Esophagus squamous epithelium (tissue), 5 donors: ENCODE measurements at places on chromosomes 6 and 20.

DNA sequence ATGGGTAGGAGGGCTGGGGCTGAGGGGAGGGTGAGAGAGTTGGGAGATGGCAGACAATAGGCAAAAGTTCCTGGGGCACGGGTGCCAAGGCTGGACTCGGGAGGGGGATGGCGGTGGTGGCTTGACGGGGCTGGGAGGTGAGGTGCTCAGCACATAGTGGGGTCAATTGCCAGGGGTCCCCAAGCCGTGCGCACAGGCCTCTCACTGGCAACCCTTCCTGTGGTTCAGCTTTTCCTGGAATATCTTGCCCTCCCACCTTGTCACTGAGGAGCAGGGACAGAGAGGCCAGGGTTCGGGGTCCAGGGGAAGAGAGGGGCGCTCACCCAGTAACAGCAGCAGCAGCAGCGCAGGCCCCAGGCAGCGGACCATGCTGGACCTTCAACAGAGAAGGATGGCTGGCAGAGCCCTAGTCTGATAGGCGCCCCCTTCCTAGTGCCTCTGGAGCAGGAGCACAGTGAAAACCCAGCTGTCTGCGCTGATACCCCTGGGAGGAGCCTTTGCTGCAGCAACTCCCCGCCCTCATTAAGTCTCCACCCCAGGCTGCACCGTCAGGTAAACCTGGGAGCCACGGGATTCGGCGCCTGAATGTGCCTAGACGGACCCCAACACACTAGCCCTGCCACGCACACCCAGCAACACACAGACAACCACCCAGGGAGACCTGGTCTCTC, at the start of gene GFRA4:
TSS of gene GFRA4 (minus strand) at position 369 of the 671 bp plus-strand sequence. CDS start at position 369, 0 bp downstream.
- DNase-seq: no peak

GRCh38 chr6:5730585-5731263, 276.0 kb downstream of the NRN1 start:
- DNase-seq: no peak

- DNase-seq: no peak
Measured at GRCh38 chr6:25862199-25862598, 11.8 kb downstream of the SLC17A3 start.

DNA sequence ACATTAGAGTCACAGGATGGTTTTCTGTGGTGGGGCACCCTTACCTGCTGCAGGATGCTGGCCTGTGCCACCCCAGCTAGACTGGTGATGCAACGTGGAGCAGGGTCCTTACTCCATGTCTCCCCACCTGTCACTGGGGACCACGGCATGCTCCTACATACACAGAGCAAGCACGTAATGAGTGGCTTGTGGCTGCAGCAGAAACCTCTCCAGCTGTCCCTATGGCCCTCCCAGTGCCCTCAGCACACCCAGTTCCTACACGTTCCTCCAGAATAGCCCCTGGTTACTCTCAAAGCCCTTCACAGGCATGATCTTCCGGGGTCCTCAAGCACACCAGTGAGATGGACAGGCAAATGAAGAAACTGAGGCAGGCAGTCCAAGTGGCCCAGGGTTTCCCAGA, 3.2 kb upstream of the LSM14B start:
- no peak for DNase-seq

DNA sequence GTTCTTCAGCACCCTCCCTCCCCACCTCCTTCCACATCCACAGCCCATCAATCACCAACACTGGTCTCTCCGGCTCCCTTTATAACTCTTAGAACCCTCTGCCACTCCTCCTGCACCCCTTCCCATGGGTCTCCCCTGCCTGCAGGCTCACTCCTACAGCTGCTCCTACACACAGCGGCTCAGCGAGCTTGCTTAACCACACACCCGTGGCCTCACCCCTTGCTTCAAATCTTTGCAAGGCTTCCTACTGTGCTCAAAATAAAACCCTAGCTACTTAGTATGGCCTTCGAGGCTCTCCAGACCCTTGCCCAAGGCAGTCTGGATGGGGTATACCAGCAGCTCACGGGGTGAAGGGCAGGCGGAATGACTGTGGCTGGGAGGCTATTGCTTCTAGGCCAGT, 63.7 kb downstream of the JPH2 start:
- no peak for DNase-seq

DNA sequence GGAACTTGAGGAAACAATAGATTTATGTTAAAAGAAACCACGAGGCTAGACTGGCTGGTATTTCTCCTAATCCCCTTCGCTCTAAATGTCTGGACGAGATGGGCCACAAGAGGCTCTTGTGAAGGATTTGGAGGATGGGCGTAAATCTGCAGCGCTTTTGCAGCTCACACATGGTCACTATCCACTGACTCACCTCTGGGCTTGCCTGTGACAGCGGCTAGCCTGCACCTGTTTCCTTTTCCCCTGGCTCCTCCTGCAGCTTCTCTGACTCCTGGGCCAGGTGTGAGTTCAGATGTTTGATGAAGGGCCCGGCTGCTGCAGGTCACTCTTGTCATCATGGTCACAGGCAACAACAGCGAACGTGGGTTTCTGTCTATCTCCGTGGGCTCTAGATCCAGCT, 629.4 kb downstream of the CBLN4 start:
- DNase-seq: no peak

DNA sequence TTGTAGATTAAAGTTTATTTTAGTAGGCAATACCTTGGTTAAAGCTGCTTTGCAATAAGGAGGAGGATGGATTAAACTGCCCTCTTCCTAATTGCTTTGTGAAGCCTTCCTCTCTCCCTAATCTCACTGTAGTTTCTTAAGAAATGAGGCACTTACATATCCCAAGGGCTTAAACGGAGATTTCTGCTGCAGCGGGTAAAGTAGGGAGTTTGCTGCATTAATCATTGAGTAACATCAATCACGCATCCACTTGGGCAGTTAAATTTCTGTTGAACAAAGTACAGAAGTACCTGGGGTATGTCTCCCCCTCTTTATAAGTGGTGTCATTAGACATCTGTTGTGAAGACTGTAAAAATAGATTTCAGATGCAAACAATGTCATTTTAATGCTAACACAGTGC, 29.5 kb upstream of the ARID1B start:
- DNase-seq: no peak

GRCh38 chr6:87066449-87067333, 28.2 kb downstream of the CGA start:
- DNase-seq: no peak

DNA sequence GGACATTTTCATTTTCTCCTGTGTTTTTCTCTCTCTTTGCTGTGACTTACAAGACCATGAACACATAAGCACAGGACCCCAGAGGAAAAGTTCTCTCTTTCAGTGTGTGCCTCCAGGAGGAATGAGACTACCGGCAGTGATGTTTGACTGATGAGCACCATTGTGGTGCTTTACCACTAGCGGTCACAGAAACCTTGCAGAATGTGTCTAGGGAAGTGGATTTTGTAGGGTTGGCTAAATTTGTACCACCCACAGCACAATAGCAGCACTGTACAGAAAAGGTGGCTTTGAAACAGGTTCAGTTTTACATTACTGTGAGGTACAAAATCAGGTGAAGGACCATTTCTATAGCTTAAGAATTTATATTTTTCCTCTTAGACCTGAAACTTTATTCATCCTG, 301.9 kb upstream of the SUPT3H start:
- no peak for DNase-seq

GRCh38 chr6:13998356-13998755, 73.6 kb downstream of the RNF182 start:
- no peak for DNase-seq

GRCh38 chr20:14947946-14948345, 610.5 kb upstream of the FLRT3 start:
- no peak for DNase-seq

GRCh38 chr20:23005776-23006175, 29.3 kb upstream of the SSTR4 start:
- DNase-seq: no peak

DNA sequence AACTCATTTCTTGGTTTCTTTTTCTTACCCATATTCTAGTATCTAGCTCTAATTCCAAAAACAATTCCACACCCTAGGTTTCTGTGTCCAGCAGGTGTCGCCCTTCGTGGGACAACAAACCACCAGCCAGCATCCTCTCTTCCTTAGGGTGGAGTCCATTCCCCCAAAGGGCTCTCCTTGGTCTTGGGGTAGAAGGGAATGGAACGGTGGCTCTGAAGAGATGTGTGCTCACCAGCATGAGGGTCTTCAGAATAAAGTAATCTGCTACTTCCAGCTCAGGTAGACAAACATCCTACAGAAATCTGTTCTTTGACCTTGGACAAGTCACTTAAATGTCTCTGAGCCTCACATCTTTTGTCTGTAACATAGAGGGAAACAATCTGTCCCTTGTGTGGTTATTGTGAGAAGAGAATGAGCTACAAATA, 7.2 kb downstream of the HLA-DMB start:
- no peak for DNase-seq

DNA sequence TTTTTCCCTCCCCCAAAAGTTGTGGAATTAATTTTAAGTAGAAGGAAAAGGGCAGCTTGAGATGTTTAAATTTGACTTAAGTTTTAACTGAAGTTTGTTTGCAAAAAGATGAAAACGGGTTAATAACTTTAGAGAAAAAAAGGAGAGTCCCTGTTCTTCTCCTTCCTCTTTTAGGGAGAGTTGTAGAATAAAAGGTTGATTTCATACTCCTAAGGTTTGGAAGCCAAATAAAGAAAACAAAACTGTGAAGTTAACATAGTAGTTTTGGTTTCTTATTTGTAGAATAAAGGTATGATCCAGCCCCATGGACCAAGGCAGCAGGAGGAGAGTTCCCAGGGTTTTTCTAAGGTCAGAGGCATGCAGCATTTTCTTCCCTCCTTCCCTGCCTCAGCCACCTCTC, 33.4 kb downstream of the FOXO3 start:
- DNase-seq: no peak

- DNase-seq: no peak
Measured at GRCh38 chr6:34237722-34238584, 1.3 kb downstream of the HMGA1 start.

- DNase-seq: no peak
Measured at GRCh38 chr20:35171753-35172433, at the start of gene PROCR. Gene PROCR (plus strand): TSS chr20:35172072. CDS start chr20:35172155, 83 bp downstream.

- DNase-seq: no peak
Measured at GRCh38 chr6:21996425-21997118, 300.3 kb downstream of the PRL start.

DNA sequence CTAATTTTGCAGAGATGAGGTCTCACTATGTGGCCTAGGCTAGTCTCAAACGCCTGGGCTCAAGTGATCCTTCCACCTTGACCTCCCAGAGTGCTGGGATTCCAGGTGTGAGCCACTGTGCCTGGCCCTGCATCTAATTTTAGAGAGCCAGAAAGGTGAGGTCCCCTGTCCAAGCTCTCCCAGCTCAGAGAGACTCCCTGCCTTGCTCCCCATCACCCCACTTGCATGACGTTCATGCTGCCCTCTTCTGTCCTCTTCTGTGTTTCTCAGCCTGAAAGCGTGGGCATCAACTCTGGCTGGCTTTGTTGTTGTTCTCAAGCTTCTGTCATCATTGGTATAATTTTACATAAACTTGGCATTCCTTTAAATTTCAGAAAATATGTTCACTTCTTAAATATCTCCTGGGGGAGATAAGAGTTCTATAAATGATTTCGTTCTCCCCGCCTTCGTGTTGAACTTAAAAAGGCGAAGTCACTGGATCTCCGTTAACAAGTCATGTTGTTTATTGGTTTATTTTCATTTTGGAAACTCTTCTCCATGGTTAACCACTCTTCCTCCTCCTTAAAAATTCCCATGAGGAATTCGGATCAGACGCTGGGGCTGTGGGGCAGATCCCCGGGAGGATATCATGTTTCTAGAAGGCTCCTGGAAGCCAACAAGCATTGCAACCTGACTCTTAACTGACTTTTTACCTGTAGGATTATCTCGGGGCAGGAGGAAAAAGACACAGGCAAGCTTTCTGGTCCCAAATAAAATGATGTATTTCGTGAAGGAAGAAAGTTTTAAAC, 13.2 kb upstream of the PARD6B start:
- no peak for DNase-seq

DNA sequence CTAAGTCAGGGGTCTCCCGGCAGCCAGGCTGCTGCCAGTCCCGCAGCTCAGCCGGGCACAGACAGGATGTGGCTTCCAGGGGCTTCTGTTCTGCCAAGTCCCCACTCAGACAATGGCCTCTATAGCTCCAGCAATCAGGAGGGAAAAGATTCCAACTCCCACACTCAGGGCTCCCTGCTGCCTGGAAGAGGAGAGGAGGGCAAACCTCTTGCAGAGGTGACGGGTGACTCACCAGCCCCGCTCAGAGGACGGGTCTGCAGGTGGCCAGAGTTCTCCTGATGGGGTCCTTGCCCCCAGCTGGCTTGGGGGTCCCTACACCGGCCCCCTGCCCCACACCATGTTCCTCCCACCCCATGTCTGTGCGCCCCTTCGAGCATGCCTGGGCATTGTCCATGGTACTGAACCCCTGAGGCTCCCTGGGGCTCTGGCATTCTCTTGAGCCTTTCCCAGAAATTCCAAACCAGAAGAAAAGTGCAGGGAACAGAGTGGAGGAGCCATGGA, 32.6 kb downstream of the NTSR1 start:
- DNase-seq: no peak

- no peak for DNase-seq
Measured at GRCh38 chr6:149948011-149948410, 6.2 kb downstream of the ULBP2 start.

GRCh38 chr6:133290930-133291329, 49.8 kb downstream of the EYA4 start:
- no peak for DNase-seq

- DNase-seq: no peak
Measured at GRCh38 chr20:14951707-14952418, 614.5 kb upstream of the FLRT3 start.

DNA sequence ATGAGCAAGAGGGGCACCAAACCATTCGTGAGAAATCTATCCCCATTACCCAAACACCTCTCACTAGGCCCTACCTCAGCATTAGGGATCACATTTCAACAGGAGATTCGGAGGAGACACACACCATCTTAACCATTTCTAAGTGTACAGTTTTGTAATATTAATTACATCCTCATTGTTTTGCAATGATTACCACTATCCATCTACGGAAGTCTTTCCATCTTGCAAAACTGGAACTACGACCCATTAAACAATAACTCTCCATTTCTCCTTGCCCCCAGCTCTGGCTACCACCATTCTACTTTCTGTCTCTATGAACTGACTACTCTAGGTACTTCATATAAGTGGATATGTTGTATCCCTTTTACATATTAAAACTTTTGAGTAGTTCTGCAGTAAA, 20.1 kb downstream of the ACOT13 start:
- no peak for DNase-seq

DNA sequence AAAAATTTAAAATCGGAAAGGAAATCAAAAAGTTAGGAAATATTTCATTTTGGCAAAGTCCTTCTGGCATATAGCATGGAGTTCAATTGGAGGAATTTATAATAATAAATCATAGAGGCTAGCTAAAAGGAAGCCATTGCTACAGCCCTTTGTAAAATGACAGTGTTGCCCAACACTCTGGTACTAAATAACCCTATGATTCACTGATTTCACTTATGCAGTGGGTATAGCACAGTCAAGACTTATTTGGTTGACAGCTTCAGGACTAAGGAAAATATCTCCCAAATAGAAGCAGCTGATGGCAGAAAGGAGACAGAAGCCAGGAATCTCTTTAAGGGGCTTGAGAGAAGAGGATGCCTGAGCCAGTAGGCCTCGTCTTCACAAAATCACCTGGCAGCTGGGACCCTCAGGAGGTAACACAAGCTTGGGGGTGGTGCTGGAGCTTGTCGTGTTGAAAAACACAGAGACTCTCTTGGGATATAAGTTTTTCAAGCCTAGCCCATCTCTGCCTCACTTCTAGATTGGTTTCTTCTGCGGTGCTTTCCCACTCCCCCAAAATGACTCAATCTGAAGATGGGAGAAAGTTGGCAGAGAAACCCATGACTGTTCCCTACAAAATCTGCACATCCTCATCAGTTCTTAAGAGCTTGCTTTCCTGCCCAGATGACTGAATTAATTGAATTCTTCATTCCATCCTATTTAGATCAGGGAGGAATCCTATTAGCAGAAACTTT, 38.4 kb upstream of the EYA4 start:
- DNase-seq: no peak

GRCh38 chr6:38375341-38375740, 264.4 kb downstream of the BTBD9 start:
- no peak for DNase-seq
